G401 (cell line): ENCODE measurements at places on chromosomes 4 and X. TPM values are rescaled to one million over a fixed set of nuclear protein-coding genes. Genes with fewer than 3 reads are reported as not detected.
A peak's percentile ranks its signal among the peaks of the same experiment; 100 is the strongest.

- no peak for DNase-seq
Measured at GRCh38 chr4:13160920-13161319, 323.2 kb downstream of the RAB28 start.

DNA sequence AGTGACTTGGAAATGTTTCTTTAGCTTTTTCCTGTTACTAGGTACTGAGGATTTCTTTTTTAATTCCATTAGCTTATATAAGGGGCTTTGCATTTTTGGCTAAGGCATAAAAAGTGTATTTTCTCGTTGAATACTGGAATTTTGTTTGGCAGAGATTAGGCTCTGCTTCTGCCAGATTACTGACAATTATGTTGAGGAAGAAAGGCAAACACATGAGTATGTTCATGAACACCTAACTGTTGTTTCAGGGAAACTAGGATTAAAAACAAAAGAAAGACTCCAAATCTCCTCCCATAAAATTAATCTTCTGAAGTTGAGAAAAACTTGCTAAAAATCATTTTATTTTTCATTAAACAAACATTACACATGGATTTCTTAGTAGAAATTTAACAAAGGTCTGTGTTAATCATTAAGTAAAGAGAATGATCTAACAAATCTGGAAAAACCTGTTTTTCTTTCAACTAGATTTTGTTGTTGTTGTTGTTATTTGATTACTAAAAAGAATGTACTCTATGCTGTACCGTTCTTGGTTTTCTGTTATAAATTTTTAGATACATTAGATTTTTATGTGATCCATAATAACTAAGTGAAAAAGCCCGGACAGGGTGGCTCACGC is 43.3 kb upstream of the STAG2 start:
- DNase-seq = no peak

GRCh38 chrX:109818976-109819375 is 85.9 kb upstream of the ACSL4 start:
- no peak for DNase-seq

- DNase-seq = no peak
Measured at GRCh38 chr4:55754754-55755350, 64.7 kb upstream of the EXOC1L start.

GRCh38 chrX:11754958-11755645 is 2.9 kb upstream of the MSL3 start:
- no peak for DNase-seq

GRCh38 chr4:150209140-150209829 is 131.0 kb downstream of the DCLK2 start:
- DNase-seq = no peak

- no peak for DNase-seq
Measured at GRCh38 chr4:116522922-116523321, 562.5 kb downstream of the TRAM1L1 start.

- no peak for DNase-seq
Measured at GRCh38 chr4:53552711-53553110, 38.6 kb downstream of the LNX1 start.

DNA sequence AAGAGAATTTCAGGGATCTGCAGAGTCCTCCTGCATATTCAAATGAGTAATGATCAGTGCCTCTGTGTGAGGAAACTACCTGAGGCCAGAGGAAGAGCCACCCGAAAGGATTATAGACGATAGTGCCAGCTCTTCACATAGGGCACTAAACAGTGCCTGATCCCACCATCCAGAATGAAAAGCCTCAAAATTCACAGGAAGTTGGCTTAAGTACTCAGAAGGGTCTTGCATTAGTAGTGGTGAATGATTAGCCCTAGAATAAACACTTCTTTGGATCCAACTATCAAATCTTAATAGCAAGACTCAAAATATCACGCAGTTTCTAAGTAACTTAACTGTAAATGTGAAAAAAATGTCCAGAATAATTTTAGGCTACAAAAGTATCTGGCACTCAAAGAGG is 324.4 kb downstream of the ZNF674 start:
- DNase-seq = no peak

DNA sequence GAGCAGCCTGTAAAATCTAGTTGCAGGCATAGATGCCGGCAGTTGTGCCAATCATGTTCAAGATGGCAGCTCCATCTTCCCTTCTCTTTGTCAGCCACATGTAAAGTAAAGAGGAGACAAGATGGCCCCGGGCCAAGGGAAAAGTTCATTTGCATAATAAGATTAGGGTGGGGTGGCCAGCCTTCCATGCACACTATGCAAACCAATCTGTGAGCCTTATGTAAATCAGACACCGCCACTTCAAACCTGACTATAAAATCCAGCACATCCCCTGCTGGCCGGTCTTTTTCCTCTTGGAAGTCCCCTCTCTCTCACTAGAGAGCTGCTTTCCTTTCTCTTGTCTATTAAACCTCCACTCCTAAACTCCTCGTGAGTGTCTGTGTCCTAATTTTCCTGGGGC is 78.9 kb upstream of the CBR4 start:
- no peak for DNase-seq

DNA sequence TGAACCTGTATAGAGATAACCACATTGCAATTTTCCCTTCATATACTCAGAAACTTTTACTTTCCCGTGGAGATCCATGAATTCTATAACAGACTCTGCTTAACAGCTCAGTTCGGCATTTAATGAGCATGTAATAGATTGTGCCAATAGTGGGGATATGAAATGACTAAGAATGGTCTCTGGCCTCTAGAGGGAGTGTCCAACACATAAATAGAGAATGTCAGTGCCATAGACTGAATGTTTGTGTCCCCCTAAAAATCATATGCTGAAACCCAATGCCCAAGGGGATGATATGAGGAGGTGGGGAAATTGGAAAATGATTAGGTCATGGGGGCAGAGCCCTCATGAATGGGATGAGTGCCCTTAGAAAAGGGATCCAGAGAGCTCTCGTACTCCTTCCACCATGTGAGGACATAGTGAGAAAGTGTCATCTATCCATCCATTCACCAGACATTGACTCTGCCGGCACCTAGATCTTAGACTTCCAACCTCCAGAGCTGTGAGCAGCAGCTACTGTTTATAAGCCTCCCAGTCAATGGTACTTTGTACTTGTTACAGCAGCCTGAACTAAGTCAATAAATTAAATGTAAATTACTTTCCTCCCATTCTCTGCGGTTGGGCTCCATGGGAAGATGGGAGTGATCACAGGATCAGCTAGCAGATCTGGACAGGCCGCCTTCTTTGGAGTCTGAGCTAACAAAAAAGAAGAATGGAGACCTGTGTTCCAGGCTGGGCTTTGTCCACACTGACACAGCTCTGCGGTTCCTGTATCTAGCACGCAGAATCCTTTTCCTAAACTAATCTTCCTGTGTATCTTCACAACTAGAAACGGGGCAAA is 28.1 kb upstream of the HPSE start:
- peak; percentile 9 for DNase-seq

The CCDC120 gene
- 0.12 and 0.98 TPM in 2 replicates for total RNA-seq

The SOX3 gene
- total RNA-seq = not detected in 2 replicates

The C4orf54 gene
- not detected in 2 replicates for total RNA-seq

The ANXA10 gene
- total RNA-seq = not detected in 2 replicates

The PPM1K gene
- 21.2 and 21.4 TPM in 2 replicates for total RNA-seq

The COL4A6 gene
- not detected in 2 replicates for total RNA-seq

The CXCL3 gene
- total RNA-seq = not detected in 2 replicates
